ENCODE measurements at places on chromosomes 16 and 17.

- peak; percentile 73 for DNase-seq
These were observed 77.7 kb upstream of the KCNJ16 start for GRCh38 chr17:69997332-69997731.

- DNase-seq, result no peak
These were observed 1.9 kb downstream of the RAP1GAP2 start for GRCh38 chr17:2798188-2798587.

DNA sequence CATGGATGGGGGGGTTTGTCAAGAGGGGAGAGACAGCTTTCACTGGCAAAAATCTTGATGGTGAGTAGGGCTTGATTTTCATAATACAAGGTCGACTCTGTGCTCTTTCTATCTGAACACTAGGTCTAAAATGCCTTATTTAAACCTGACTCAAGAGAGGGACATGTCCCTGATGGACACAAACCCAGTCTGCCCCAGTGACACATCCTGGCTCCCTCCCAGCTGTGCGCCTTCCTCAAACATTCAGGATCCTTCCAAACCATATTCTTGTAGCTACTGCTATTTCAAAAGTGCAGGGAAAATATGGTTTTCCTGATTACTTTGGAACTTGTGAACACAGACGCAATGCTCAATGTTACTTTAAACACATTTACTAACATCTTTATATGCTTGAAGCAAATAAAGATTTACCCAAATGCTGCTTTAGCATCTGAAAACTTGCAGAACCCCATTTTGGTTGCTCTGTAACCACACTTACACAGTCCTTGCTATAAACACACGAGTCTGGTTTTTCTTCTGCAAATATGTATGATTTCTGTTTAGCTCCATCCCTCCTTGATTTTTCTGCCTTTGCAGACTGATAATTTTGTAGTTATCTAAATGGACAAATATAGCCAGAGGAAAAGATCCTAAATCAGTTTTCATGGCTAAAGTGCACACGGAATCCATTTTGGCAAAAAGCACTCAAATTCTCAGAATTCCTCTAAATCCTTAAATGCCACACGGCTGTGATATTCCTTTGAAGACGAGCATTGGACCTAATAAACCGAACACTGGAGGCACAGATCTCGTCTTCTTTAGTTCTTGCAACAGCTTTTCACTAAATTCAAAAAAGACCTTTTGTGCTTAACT, 499.9 kb upstream of the ZFHX3 start:
- no peak for DNase-seq

- DNase-seq, result no peak
These were observed 121.2 kb upstream of the CHMP6 start for GRCh38 chr17:80870401-80870800.

DNA sequence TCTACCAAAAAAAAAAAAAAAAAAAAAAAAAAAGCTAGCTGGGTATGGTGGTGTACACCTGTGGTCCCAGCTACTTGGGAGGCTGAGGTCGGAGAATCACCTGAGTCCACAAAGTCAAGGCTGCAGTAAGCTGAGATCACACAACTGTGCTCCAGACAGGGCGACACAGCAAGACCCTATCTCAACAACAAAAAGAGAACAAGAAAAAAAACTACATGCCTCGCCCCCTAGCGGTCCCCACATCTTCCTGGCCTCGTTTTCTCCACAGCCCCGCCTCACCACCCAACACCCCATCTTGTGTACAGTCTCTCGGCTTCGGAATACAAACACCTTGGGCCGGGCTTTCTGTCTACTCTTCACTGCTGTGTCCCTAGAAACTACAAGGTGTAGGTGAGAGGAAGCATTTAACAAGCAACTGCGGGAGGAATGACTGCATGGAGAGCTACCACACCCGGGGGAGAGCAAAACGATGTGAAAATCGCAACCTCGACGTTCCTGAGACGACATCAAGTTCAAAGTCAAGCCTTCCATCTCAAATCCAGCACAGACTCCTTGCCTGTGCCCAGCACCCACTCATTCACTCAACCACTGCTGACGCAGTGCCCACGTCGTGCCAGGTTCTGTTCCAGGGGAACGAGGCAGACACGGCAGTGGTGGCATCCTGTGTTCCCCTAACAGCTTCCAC, 9.0 kb downstream of the NTAN1 start:
- DNase-seq, result no peak

DNA sequence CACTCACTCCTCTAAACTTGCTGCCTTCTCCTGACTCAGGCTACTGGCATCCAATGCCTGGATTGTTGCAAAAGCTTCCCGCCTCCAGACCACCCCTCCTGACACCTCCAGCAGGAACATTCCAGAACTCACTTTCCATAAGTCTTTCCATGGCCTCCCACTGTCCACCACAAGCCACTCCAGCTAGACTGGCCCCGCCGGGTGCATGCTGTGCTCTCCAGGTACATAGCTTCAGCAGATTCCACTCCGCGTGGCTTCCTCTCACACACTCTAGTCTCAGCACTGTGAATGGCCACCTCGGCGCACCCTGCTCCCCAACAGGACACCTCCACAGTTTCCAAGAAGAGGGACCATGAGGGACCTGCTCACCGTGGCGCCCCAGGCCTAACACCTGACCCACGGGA, 25.9 kb upstream of the FAAP100 start:
- DNase-seq, result peak; percentile 31

DNA sequence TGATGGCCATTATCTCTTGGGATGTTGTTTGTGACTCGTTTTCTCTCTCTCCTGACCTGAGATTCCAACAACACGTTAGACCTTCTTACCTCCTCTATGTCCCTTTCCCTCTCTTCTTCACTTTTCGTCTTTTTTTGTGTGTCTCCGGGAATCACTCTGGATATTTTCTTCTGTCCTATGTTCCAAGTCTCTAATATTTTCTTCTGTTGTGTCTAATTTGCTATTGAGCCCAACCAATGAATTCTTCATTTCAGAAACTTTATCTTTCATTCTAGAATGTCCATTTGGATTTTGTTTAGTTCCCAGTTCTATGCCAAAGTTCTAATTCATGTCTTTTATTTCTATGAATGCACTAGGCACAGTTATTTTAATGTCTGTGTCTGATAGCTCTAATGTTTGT, 27.1 kb upstream of the PITPNM3 start:
- no peak for DNase-seq

GRCh38 chr16:85556456-85557082, 56.6 kb upstream of the GSE1 start:
- no peak for DNase-seq

DNA sequence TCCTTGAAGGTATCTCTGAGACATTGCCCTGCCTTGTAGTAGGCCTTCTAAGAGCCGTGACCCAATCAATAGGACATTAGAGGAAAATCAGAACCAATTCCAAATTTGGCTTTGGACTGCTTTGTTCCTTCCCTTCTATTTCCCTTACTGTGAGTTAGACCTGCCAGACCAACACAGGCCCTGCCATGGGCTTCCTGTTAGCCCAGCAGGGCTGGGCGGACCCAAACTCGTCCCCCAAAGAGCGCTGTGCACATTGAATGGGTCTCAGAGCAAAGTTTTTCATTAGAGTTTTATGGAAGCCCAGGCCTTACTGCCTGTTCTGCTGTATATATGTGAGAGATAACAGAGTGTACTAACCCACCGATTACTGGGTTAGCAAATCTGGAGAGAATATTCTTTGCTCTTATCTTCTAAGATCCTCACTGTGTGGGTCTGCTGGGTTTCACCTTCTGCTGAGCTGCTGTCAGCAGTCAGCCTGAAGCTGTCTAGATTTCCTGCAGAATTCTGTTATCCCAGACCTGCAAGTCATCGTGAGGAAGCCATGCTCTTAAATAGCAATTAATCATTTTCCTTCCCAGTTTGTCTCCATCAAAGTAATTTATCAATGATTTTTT, 5.7 kb downstream of the ARHGAP44 start:
- DNase-seq, result no peak

GRCh38 chr17:21239680-21240368, 13.4 kb downstream of the NATD1 start:
- peak; percentile 28 for DNase-seq

DNA sequence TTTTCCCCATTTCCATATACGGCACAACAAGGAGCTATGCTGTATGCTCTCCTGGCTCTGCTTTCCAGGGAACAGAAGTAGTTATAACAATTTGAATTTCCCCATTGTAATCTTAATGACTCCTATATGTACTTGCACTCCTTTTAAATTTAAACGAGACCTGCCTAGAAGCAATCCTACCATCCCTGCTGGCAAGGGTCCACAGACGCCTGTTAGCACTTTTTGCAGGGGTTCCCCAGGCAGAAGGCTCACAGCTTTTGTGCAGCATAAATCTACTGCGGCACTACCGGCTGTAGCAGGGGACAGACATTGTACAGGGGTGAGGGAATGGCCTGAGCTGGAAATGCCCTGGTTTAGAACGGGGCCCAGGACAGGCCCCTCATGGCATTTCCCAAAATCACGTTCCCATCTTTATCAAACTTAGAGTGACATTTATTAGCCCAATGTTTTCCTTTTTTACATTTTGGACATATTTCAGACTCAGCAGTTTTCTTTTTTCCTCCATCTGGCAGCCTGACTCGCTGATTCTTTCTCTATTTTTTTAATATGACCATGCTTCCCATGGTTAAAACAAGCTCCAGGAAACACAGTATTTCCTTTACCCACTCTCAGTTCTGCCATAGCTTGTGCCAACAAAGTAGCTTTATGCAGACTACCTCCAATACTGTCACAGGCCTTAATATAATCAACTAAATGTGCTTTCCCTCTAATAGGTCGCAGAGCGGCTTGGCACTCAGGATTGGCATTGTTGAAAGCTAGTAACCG, 35.4 kb upstream of the USP22 start:
- no peak for DNase-seq

DNA sequence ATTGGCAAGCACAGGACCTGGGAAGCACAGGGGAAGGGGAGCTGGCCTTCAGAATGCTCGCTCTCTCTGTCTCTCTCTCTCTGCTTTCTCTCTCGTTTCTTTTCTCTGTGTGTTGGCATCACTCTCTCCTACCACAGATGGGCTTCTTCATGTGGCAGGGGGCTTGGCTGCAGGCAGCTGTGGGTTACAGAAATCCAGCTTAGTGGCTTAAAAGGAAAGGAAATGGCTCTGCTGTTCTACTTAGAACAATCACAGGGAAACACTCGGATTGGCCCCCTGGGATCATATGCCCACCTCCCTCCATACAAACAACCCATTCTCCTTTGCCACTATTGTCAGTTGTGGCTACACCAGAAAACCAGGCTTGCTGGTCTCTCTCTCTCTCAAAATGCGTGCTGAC, 20.4 kb downstream of the TBX2 start:
- no peak for DNase-seq

- DNase-seq, result no peak
These were observed 3.4 kb upstream of the ACSF3 start for GRCh38 chr16:89090182-89090630.

- no peak for DNase-seq
These were observed 304.5 kb downstream of the CPPED1 start for GRCh38 chr16:12499032-12499745.

DNA sequence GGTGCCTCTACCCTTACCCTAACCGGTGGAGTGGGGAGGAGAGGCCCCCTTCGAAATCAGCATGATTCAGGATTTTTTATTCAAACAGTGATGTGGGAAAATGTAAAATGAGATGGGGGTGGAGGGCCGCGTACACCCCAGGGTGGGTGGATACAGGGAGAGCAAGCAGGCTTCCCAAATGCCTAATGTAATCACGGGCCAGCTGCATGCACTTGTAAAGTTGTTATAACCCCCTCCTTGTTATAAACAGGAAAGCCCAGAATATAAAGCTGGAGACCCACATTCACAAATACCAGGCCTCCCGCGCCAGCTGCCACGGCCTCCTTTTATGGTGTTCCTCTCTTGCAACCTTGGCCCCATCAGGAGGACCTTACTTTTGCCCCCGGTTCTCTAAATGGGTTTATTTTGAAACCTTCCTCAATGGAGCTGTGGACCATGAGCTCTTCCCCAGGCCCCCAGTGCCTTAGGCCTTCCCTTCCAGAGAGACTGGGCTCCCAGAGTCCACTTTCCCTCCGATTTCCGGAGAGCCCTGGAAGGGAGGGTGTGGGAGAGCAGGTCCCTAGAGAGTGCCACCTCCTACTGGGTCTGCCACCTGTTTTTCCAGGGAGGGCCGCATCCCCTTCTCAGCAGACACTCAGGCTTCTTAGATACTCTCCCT, 906 bp upstream of the FOXL1 start:
- DNase-seq, result peak; percentile 96

- no peak for DNase-seq
These were observed 6.6 kb downstream of the COX6A2 start for GRCh38 chr16:31421587-31421986.

GRCh38 chr16:57988929-57989328, 11.5 kb downstream of the ZNF319 start:
- no peak for DNase-seq

GRCh38 chr16:11164482-11165270, 91.3 kb downstream of the SOCS1 start:
- no peak for DNase-seq

- no peak for DNase-seq
These were observed 24.3 kb downstream of the HLF start for GRCh38 chr17:55289106-55289446.

GRCh38 chr16:31428638-31429247, 583 bp upstream of the COX6A2 start:
- DNase-seq, result no peak

- no peak for DNase-seq
These were observed 8.6 kb upstream of the ANKFY1 start for GRCh38 chr17:4272213-4272971.

DNA sequence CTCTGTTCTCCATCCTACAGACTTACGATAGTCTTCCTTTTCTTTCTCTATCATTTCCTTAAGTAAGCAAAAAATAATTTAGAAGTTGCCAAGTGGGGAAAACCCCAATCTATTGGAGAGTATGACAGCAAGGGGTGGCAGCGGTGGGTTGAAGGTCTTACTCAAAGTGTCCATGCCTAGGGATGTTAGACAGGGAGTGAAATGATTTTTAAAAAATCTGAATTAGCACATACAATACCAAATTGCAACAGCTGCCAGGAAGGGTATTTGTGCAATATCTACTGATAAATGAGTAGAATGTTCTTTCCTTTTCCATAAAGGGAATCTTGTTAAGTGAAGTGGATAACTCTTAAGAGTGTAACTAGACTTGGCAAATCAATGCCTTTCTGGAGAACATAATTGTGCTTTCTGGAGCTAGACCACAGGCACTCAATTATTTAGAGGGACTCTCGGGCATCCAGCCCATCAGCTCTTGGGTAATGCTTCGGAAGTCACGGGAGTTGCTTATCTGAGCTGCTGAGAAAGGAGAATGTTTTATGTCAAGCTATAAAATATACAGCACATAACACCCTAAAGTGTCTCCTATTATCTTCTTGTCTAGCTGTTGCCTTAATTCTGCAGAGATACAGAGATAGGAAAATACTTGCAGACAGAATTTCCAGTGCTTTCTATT, 151.5 kb downstream of the KCNJ2 start:
- peak; percentile 8 for DNase-seq

GRCh38 chr16:30829130-30830071, 42.4 kb upstream of the ZNF629 start:
- no peak for DNase-seq

DNA sequence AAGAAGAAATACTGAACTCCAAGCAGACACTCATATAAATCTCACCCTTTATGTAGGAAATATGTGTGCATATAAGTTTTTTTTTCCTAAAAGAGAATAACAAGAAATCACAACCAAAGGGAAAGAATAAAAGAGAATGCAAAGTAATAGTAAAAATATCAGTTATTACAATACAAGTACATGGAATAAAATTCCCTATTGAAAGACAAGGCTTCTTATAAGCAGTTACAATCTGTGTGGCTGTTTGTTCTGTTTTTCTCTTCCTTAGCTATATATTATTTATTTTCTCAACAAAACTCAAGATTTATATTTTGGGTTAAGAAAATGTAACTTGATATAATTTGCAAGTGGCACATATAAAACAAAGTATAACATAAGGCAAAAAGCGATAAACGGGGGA, 41.7 kb downstream of the SLC5A11 start:
- no peak for DNase-seq

- no peak for DNase-seq
These were observed 65.2 kb downstream of the SNX20 start for GRCh38 chr16:50615891-50616290.
